ENCODE measurements at places on chromosomes 2 and 18.

GRCh38 chr2:215535741-215536140 lies 99.9 kb upstream of the FN1 start:
- DNase-seq = no peak

DNA sequence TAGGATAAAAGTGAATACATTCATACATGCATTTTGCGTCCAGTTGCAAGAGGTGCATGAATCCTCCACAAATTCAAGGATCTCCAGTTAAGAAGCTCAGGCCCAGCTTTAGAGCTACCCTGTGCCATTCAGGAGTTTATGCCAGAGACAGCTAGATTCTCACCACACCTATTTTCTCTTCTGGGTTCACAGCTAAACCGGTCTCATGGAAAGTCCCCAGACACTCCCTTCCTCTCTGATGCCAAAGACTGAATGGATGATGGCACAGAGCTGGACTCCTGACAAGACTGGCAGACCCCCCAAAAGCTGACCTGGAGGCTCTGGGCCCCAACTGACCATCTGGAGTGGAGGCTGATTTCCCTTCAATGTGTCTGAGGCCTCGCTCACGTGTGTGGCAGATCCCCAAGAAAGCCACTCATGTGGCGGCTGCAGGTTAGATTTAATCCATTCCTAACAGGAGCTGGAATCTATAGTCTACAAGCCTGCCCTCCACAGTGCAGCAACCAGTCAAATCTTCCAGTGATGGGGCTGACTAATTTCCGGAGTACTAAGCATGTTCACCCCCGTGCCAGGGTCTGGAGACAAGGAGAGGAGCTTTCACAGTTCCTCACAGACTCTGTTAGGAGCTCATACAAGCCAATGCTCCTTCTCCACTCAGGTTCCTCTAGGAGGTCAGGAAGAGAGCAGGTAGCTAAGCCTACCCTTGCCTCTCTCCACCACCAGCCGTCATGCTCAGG lies 257.1 kb downstream of the BCL11A start:
- DNase-seq = no peak

- DNase-seq = no peak
Measured at GRCh38 chr18:78996741-78997490, 17.3 kb downstream of the SALL3 start.

DNA sequence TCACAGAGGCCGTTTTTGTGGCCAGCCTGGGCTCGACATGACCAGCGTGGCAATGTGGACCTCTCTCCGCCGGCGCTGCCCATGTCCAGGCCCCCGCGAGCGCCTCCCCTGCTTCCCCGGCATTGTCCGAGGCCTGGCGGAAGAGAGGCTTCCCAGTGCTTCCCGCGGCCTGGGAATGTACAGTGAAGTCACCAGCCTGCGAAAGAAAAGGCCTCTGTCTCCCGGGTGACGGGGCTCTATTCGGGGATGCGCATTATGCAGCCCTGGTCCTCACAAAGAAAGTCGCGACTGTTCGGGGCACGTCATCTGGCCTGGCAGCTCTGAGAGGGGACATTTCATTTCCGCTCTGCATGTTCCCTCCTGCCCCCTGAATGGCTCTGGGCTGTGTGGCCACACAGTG lies 109.2 kb upstream of the AGAP1 start:
- DNase-seq = no peak

GRCh38 chr2:41101281-41101680 lies 649.4 kb upstream of the SLC8A1 start:
- DNase-seq = no peak

DNA sequence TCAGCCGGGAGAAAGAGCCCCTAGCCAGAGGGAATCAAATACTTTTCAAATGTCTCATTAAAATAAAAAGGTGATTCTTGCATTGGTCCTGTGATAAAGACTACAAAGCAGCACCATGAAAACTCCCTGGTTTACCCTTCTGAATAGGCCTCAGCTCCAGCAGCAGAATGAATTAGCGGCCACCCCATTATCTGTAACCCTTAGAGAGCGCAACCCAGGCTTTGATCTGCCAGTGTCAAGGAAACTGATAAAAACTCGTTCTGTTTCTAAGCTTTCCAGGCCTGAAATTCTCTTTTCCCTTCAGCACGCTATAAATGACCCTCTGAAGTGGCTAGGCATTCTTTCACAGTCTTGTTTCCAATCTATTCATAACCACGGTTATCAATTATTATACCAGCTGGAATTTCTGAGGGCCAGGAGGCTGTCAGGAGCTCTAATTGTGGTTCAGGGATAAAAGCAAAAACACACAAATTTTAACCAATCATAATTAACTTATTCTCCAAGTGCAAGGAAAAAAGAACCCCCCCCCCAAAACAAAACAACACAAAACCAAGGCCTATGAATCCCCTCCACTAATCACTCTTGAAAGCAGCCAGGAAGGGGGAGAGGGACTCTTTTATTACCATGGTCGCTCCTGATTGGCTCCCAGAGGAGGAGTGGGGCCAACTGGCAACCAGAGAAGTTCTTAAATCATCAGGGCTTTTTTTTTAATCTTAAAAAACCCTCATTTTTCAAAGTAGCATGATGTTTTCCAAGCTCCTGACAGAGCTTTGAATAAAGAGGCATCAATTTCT lies 258.9 kb downstream of the CYRIA start:
- DNase-seq = no peak

DNA sequence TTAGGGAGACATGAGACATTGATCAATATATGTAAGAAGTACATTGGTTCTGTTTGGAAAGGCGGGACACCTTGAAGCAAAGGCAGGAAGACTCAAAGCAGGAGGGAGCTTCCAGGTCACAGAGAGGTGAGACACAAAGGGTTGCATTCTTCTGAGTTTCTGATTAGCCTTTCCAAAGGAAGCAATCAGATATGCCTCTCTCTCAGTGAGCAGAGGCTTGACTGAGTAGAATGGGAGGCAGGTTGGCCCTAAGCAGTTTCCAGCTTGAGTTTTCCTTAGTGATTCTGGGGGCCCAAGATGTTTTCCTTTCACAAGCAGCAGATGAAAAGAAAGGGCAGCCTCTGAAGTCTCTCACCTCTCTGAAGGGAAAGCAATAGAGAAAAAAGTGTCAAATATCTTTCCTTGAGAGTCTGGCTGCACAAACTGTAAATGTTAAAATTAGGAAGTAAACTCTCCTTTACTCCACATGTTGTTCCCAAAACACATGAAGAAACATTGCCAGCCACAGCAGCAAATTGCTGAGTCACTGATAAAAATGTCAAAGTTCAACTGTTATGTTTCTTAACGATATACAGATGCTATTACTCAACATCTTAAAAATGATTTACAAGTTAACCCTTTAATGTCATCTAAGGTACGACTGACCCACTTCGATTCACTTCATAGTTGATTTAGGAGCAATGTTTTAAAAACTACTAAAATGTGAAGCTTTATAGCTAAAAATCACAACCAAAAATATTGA lies 40.3 kb downstream of the CYB5A start:
- DNase-seq = no peak

DNA sequence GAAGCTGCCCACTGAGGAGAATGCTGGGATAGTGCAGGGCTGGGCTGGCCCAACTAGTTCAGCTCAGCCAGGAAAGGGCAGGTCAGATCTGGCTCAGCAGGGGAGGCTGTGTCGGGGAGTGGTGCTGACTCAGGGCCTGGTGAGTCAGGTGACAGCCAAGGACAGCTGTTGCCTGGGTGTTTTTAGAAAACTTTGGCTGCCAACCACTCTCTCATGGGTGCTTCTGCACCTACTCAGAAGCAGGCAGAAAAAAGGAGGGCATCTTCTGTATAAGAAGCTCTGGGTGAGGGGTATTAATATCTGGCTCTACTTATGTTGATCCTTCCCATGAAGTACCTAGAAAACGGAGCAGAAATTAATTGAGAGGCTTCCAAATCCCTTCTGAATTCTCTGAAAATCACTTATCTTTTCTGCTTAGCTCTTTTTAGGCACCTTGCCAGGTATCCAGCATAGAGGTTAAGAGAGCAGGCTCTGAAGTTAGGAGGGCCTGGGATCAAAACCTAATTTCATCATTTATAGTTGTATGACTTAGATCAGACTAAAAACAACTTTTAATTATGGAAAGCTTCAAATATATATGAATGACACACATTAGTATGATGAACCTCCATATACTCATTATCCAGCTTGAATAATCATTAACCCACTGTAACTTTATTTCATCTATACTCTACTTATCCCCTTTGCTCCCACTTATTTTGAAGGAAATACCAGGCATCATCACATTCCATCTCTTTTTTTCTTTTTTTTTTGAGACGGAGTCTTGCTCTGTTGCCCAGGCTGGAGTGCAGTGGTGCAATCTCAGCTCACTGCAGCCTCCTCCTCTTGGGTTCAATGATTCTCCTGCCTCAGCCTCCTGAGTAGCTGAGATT lies 15.5 kb upstream of the RAB10 start:
- DNase-seq = no peak

GRCh38 chr2:118847762-118848172 lies 319 bp upstream of the EN1 start:
- no peak for DNase-seq
